Stimulated activated CD8-positive, alpha-beta memory T cell treated with anti-CD3 and anti-CD28 coated beads, Interleukin-7, amount 100 ng/mL, for 1 hour (primary cell): ENCODE measurements at places on chromosomes 7 and 10.

DNA sequence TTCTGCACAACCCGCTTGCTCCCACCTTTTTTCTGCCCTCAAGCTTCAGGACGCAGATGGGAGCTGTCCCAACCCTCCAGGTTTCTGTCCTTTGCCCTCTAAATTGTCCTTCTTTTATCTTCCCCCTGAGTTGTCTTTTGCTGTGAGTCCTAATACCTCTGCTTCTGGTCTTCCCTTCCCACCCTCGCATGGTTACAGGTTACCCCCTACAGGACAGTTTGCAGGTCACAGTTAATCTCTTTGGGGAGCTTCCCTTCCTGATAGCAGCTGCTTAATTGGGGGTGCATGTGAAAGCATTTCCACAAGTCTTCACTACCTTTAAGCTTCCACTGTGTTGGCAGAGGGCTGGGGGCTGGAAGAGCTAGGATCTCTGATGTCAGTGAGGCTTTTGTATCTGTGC lies 121.5 kb upstream of the CXCL12 start:
- no peak for DNase-seq

DNA sequence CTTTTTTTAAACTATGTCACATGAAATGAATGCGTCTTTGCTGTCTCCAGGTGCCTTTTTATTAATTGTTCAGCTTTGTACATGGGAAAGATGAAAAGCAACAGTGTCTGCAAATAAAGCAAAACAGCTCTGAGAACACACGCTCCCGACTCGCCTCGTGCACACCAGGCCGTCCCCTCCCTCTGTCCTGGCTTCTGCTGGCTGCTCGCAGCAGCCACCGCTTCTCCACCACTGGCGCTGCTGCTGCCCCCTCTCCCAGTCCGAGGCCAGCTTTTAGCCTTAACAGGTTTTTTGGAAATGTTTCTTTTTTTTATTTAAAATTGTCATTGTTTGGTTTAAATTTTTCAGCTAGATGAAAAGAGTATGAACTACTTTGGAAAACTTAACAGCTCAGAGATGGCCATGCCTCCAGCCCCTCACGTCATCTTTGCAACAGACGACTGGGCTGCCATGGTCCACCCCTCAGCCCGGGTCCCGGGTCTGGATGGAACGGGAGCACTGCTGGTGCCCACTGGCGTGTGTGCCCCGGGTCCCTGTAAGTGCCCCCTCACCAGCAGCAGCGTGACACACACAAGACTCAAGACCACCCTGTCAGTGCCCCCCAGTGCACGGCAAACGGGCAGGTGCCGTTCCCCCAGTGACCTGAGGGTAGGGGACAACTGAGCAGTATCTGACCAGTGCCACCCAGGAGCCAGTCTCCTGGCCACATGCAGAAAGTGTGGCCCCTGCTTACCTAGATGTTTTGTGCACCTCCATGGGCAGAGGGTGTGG lies 415.6 kb upstream of the FOXK1 start:
- no peak for DNase-seq

DNA sequence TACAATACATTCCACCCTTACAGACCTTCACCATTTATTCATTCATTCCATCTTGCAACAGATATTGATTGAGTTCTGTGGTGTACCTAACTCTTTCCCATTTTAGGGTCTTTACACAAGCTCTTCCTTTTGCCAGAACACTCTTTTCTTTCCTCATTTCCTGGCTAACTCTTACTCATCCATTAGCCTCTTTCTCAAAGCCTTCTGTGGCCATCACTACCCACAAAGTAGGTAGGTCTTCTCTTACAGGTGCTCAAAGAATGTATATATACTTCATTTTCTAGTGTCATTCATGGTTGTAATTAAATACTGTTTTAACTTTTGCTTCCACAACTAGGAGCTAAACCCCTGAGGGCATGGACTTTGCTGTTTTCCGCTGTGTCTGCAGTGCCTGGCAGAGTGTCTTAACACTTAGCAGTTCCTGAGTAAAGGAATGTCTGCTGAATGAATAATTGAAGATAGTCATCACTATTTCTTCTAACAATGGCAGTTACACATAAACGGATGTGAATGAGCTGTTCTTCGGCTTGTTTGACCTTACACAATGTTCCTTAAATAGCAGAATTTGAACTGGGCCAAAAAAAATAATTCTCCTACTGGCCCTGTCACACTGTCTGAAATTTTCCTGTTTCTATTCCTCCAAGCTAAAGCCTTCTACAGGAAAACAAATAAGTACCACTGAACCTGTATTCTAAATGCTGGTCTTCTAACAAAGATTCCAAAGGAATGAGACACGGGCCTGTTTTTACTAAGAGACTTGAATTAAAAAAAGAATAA lies 15.1 kb downstream of the BCAP29 start:
- DNase-seq = no peak

- DNase-seq = no peak
Measured at GRCh38 chr7:79034730-79035129, 418.7 kb downstream of the MAGI2 start.

DNA sequence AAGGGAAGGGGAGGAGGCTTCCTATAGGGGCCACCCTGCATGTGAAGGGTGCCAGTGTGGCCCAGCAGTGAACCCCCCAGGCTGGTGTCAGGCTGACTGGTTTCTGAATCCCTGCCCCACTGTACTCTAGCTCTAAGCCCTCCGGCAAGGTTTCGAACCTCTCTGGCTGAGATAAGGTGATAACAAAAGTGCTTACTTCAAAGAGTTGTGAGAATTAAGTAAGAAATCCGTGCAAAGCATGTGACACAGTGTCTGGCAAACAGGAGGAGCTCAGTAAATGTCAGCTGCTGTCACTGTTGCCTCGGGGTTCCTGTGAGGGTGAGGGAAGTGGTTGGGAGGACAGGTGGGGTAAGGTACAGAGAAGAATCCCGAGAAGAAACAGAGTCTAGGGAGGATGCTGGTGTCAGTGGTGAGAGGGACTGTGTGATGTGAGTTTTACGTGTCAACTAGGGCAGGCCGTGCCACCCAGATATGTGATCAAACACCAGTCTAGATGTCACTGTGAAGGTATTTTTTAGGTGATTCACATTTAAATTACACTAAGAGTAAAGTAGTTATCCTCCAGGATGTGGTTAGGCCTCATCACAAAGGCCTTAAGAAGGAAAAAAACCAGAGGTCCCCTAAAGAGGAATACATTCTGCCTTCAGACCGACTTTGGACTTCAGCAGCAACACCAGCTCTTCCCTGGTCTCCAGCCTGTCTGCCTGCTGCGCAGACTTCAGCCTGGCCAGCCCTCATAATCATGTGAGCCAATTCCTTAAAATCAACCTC lies 64.4 kb downstream of the BPGM start:
- no peak for DNase-seq

- DNase-seq = no peak
Measured at GRCh38 chr7:45044338-45044737, 44.3 kb downstream of the CCM2 start.

DNA sequence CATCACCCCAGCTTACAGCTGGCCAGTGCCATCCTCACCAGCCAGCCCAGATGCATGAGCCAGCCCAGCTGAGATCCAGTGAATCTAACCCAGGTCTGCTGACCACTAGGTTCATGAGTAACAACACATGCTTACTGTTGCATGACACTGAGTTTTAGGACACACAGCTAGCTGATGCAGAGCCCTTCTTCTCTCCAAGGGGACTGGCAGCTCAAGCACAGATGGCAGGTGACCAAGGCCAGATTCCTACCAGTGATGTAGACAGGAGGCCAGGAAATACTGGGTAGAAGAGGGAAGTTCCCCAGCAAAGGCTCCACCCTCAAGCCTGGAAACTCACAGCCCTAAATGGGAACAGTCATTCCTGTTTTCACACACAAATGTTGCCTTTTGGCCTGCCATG lies 236.6 kb downstream of the GRID1 start:
- no peak for DNase-seq

GRCh38 chr7:76149847-76150691 lies 51.6 kb upstream of the SRRM3 start:
- no peak for DNase-seq

DNA sequence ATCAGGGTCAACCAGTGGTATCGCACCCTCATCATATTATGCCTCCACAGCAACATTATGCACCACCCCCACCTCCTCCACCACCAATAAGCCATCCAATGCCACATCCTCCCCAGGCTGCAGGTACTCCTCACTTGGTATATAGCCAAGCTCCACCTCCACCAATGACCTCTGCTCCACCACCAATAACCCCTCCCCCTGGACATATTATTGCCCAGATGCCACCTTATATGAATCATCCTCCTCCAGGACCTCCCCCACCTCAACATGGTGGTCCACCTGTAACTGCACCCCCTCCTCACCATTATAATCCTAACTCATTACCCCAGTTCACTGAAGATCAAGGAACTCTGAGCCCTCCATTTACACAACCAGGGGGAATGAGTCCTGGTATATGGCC lies 14.7 kb downstream of the CBLL1 start:
- no peak for DNase-seq

DNA sequence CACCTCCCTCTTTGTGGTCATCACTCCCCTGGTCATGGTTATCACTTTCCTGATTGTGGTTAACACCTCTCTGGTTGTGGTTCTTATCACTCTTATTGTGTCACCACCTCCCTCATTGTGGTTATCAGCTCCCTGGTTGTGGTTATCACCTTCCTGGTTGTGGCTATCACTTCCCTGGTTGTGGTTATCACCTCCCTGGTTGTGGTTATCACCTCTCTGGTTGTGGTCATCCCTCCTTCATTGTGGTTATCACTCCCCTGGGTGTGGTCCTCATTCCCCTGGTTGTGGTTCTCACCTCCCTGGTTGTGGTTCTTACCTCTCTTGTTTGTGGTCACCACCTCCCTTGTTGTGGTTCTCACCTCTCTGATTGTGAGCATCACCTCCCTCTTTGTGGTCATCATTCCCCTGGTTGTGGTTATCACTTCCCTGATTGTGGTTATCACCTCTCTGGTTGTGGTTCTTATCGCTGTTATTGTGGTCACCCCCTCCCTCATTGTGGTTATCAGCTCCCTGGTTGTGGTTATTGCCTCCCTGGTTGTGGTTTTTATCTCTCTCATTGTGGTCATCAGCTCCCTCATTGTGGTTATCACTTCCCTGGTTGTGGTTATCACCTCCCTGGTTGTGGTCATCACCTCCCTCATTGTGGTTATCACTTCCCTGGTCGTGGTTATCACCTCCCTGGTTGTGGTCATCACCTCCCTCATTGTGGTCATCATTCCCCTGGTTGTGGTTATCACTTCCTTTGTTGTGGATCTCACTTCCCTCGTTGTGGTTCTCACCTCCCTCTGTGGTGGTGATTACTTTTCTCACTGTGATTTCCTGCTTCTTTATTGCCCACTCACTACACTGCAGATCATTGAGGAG lies 106.7 kb downstream of the GPR26 start:
- DNase-seq = no peak

DNA sequence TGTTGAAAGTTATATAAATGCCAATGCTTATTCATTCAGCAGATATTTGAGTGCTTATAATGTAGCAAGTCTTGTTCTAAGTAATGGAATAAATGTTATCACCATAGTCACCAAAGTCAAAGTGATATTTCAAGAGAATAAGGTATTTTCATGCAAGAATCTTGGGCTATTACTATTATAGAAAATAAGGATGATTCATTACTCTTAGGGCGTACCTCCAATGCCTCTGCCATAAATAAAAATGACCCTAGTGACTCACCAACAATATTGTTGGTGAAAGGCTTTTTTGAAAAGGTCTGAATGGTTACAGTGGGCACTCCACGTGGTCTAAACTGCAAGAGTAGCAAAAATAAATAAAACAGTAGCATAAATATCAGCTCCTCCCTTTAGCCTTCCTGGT lies 68.4 kb downstream of the RALA start:
- no peak for DNase-seq

DNA sequence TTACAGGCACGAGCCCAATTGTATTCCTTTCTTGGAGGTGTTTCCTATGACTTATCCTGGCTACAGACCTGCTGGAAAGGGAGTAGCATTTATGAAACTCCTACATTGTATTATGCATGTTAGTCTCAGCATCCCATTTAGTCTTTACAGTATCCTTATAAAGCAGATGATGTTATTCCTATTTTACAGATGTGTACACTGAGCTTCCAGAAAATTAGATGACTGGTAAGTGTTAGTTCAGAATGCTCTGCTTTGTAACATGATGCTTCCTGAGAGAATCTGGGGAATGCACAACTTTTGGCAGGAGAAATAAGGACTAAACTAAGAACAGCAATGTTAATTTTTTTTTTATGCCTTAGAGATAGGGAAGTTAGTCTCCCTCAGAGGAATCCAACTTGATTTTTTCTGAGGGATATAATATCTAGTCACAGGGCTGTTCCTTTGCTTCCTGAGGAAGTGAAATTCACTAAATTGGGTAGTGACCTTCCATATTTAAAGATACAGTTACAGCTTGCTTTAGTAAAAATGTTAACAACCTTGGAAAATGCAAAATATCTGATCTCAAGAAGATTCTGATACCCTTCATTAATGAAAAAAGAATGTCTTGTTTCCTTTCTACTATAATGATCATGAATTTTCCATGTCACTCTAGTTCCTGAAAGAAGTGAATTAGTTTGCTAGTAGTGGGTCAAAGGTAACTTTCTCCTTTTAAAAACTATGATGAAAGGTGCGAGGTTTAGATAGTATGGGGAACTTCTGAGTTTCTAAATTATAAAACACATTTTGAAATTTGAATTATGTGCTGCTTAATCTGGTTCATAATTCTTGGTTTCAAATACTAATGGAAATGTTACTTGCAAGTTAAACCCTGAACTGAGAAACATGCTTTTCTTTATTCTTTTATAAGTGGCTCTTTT lies 194.0 kb upstream of the PRPS1L1 start:
- no peak for DNase-seq

DNA sequence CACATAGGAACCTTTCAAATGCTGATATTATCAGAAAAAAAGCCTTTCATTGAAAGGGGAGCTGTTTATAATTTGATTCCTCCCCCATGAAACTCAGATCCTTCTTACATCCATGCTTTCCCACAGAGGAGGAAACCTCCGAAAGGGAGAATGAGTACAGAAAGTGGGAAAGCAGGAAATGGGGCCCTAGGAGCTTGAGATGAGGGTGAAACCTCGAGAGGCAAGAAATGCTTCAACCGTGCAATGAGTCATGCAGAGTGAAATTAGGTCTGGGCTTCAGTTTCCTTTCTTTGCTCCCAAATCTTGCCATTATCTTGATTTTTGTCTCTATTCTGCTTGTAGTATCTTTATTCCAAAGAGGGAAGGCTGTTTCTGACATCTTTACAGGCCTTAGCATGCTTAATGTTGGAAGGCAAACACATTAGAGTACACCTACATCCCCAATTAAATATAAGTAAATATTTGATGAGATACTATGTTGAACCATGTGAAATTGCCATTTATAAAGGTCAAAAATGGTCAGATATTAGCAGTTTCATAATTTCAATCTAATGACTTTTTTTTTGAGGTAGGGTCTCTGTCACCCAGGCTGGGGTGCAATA lies 79.1 kb downstream of the NAMPT start:
- no peak for DNase-seq

- no peak for DNase-seq
Measured at GRCh38 chr10:44397476-44398225, 12.8 kb upstream of the CXCL12 start.

- DNase-seq = no peak
Measured at GRCh38 chr10:120132811-120133210, 240.3 kb downstream of the SEC23IP start.
